ENCODE measurements at places on chromosomes 12 and 14. TPM values are rescaled to one million over a fixed set of nuclear protein-coding genes. Genes with fewer than 3 reads are reported as not detected.
A peak's percentile ranks its signal among the peaks of the same experiment; 100 is the strongest.

DNA sequence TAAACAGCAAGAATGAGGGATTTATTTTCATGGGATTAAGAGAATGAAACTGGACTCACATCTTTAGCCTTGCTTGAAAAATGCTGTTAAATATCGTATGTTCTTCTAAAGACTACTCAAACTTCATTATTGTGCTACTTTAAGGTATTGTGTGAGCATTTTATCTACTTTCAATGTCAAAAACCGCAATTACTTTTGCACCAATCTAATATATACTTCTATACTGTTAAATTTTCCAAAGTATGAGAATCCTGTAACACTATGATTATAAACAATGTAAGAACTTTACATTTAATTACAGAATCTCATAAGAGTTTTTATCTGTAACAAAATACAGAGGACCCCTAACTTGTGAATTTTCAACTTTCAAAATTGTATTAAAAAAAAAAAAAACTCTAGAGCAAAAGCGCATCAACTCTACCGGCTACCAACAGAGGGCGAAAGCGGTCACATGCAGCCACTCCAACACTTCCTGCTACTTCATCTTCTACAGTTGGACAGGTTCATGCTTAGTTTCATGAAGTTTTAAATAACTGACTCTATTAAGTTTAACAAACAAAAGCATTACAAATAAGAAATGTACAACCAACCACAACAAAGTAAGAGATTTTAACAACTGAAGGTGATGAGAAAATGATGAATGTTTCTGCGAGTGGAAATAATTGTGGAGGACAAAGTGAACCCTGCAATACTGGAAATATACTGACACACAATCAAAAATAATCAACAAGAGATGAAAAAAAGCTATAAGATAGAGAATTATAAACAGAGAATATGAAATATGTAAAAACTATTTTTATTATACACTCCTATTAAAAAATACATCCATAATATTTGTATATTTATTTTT is 210.9 kb downstream of the MED13L start:
- peak; percentile 62 for DNase-seq

DNA sequence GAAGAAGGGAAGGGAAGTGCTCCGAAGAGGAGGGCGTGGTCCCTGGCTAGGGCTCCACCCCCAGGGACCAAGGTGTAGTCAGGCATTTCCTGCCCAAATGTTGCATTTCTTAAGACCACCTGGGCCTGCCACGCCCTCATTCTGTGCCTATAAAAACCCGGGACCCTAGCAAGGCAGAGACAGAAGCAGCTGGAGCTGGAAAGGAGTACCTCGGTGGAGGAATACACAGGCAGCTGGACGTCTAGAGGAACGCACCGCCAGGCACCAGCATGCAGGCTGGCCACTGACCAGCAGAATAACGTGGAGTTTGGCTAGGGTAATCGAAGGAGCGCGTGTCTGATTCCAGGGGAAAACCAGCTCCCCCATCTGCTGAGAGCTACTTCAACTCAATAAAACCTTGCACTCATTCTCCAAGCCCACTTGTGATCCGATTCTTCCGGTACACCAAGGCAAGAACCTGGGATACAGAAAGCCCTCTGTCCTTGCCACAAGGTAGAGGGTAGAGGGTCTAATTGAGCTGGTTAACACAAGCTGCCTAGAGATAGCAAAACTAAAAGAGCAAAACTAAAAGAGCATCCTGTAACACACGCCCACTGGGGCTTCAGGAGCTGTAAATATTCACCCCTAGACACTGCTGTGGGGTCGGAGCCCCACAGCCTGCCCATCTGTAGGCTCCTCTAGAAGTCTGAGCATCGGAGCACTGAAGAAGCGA is 21.0 kb downstream of the CFL2 start:
- DNase-seq = peak; percentile 24

- no peak for DNase-seq
These were observed 30.4 kb upstream of the VWF start for GRCh38 chr12:6154730-6155459.

Gene RNASE7
- total RNA-seq = not detected

DNA sequence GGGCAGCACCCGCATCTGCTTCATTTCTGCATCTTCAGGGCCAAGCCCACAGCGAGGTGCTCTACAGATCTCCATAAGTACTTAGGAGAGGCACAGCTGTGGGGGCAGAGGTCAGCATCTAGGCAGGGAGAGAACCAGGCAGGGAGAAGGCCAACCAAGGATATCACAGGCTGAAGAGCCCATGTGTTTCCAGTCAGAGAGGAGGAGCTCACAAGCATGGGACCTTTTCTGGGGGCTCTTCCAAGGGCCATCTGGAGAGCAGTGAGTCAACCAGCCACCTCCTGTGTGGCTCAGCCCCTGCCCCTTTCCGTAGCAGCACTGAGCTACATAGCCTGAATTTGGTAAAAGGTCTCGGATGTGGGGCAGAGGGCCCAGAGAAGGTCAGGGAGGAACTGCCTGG is 78.5 kb downstream of the ARL6IP4 start:
- no peak for DNase-seq
